Activated naive CD8-positive, alpha-beta T cell treated with anti-CD3 and anti-CD28 coated beads for 36 hours (primary cell): ENCODE measurements at places on chromosomes 3 and 15. TPM values are rescaled to one million over a fixed set of nuclear protein-coding genes. Genes with fewer than 3 reads are reported as not detected.

The VILL gene
- total RNA-seq: 14.4 TPM

- no peak for DNase-seq
These were observed 194.7 kb upstream of the NANOGP8 start for GRCh38 chr15:35279811-35280210.

DNA sequence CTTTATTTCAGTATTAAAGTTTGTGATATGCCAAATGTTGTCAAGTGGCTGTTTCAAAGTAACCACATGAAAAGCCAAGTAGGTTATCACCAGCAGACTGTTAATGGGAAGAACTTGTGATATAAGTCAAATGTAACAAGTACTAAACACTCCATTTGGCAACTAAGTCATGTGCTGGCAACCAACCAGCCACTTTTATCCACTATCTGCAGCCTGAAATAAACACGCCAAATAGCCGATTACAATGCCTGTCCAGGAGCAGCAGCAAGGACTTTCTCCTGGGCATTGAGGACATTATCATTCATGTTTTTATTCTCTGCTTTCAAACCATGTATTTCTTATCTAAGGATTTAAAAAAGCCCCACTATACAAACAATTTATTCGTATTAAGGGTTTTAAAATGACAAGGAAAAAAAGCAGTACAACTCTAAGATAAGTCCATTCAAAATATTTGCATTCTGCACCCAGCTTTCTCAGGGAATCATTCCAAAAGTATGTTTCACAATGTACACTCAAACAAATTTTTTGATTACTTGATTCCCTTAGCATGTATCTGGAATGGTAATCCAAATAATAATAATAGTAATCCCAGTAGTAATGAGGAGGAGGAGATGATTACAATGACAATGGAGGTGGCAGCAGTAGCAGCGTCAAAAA is 448.6 kb downstream of the ERC2 start:
- DNase-seq: no peak

GRCh38 chr3:166630190-166630589 is 749.9 kb downstream of the ZBBX start:
- no peak for DNase-seq

GRCh38 chr3:3403700-3404099 is 224.2 kb upstream of the CRBN start:
- no peak for DNase-seq

DNA sequence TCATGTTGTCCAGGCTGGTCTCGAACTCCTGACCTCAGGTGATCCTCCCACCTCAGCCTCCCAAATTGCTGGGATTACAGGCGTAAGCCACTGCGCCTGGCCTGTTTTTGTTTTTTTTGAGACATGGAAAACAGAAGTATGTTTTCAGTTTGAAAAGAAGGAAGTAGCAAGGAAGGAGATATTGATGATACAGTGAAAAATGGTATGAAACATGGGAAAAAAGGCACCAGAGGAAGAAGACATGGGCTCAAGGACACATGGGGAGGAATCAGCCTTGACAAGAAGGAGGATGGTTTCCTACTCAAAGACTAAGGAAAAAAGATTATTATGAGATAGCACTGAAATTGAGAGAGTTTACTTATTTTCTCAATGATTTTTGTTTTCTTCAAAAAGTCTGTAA is 30.7 kb downstream of the FMN1 start:
- no peak for DNase-seq
